ENCODE measurements at places on chromosomes 12 and 14.

DNA sequence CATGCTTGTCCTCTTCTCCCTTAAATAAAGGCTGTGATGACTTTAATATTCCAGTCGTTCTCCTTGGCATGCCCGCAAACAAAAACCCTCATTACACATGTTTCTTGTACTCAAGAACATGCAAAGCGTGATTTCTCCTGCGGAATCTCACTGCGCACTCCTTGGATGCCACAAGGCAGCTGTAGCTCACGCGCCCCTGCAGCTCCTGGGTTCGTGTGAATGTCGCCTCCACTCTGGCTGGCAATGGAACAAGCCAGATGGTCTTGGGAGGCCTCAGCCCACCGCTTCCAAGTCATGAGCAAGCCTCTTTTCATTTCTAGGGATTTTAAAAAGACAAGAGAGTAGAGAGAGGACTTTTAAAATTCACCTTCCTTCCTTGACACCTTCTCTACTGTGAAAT, 403.8 kb downstream of the PCNX1 start:
- no peak for DNase-seq

- no peak for DNase-seq
These were observed 87.1 kb upstream of the ZFP36L1 start for GRCh38 chr14:68879841-68880575.

DNA sequence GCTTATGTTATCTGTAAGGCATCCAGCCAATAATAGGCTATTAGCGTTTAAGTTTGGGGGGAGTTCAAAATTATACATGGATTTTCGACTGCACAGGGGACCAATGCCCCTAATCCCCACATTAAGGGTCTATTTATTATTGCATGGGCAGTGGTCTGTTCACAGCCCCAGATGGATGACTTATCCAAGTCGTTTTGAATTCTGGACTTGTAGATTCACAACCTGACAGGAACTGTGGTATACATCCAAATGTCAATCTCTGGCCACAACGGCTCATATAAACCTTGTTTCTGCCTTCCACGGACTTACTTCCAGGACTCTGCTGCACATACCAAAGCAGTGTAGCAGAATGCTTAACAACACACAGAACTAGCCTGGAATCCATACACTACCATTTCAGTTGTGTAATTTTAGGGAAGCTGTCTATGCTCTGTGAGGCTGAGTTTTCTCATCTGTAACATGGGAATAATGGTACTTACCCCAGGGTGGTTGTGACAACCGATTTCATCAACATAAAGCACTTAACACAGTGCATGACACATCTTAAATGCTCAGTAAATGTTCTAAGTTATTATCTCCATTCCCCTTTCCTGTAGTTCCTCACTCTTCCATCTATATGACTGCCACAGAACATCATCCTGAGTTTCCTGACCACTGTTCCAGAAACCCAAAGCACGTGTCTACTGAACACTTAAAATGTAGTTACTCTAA, 3.7 kb downstream of the DDX24 start:
- no peak for DNase-seq

DNA sequence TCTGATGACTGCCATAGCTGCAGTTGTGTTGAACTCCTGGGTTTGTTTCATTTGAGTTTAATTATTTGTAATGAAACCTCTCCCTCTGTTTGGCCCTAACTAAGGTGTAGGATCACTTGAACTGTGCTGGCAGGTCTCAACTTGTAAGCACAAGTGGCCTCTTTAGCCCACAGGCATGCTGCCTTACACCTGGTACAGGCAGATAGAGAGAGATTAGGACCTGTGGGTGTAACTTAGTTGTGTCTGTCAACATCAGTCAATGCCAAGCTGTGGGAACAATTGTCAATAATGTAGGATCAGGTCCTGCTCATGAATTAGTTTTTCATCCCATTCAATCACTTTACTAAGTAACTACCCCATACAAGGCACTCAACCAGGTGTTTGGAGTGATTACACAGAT, 263.0 kb upstream of the G2E3 start:
- no peak for DNase-seq

- DNase-seq, result no peak
These were observed 138.1 kb upstream of the LMNTD1 start for GRCh38 chr12:25690996-25691864.

DNA sequence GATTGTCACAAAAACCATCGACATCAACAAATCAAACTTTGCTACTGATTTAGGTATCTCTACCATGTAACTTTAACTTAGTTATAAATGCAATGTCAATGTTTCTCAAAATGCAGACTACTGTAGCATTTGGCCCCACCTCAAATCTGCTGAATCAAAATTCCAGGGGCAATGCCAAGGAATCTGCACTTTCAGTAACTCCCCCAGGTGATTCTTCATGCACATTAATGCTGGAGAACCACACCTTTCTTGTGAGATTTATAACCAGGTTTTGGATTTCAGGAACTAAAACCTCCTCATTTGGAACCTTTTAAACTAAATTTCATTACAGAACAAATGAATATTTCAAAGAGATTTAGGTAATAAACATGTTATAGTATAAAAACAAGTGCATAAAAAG, 4.9 kb downstream of the ATP2B1 start:
- no peak for DNase-seq

DNA sequence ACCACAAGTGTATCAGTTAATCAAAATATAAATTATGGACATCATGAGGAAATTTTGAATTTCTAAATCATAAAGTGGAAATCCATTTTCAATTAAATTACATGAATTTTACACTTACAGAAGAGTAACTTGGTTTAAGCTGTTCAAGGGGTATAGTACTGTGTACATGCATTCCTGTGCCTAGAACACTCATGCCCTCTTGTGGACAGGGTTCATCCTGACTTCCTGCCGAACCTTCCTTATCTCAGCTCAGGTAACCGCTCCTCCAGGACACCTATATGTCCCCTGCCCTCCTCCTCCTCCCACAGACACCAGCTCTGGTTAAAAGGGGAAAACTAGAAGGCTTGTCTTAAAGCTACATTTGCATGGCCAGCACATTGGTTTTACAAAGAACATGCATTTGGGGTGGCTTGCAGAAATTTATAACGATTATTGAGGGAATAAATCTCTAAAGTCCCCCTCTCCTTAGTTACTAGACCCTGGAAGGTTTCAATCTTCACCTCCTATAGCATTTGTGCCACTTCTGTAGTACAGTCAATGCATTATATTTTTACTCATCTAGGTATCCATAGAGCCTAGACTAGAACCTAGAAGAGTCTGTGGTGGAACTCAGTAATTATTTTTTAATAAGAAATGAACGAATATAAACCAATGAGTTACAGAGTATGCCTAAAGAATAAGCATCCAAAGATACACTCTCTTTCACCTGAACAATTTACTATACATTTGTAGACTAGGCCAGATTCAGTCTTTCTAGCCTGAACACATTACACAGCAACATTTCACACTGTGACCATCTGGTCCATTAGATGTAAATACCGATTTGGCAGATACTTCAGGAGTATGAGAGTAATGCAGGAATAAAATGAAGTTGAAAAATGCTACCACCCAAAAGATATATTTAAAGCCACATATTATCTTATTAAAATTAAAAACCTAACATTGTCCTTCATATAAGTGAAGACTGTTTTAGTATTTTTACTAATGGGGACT, 345.6 kb downstream of the PAWR start:
- peak; percentile 27 for DNase-seq

DNA sequence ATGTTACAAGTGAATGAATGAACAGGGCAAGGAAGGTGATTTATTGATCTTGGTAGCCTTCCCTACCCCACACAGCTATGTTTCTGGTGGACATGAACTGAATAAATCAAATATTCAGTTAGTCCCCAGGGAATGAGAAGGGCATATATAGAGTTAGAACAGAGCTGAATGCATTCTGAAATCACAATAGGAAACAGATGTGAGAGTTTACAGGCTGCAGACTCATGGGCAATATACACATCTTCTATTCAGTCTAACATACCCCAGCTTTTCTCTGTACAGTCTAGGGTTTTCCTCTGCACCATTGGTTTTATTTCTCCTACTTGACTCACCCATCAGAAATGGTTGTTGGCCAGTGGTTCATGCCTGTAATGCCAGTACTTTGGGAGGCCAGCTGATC, 7.3 kb upstream of the STX2 start:
- DNase-seq, result no peak
